Endothelial cell of coronary artery (primary cell): ENCODE measurements at places on chromosomes 7 and 10. TPM values are rescaled to one million over a fixed set of nuclear protein-coding genes. Genes with fewer than 3 reads are reported as not detected.

EDRF1 gene
- total RNA-seq: 16.2 and 17.3 TPM in 2 replicates

NRCAM gene
- total RNA-seq: 57.6 and 69.4 TPM in 2 replicates

ZNF783 gene
- total RNA-seq: 5.0 and 8.7 TPM in 2 replicates

UNCX gene
- not detected in 2 replicates for total RNA-seq

PTPN12 gene
- 44.2 and 52.6 TPM in 2 replicates for total RNA-seq

DNAJC12 gene
- 0.45 and 0.56 TPM in 2 replicates for total RNA-seq

DRGX gene
- total RNA-seq: not detected in 2 replicates

HMX3 gene
- total RNA-seq: not detected in 2 replicates

APBB1IP gene
- total RNA-seq: 0.19 TPM in 1 of 2 replicates, not detected in the other

GRID2IP gene
- total RNA-seq: under 0.01 TPM in 1 of 2 replicates, not detected in the other

CCDC3 gene
- 0.28 and 2.2 TPM in 2 replicates for total RNA-seq

SHTN1 gene
- total RNA-seq: 3.4 and 4.5 TPM in 2 replicates

AZGP1 gene
- not detected in 2 replicates for total RNA-seq

ASB10 gene
- total RNA-seq: not detected in 2 replicates

TMEM213 gene
- not detected in 2 replicates for total RNA-seq

FGFBP3 gene
- total RNA-seq: 0.09 and 0.19 TPM in 2 replicates

RAMP3 gene
- not detected in 2 replicates for total RNA-seq
